ENCODE measurements at places on chromosomes 3 and 15.

GRCh38 chr3:27253831-27254230 is 115.4 kb downstream of the NEK10 start:
- no peak for DNase-seq

DNA sequence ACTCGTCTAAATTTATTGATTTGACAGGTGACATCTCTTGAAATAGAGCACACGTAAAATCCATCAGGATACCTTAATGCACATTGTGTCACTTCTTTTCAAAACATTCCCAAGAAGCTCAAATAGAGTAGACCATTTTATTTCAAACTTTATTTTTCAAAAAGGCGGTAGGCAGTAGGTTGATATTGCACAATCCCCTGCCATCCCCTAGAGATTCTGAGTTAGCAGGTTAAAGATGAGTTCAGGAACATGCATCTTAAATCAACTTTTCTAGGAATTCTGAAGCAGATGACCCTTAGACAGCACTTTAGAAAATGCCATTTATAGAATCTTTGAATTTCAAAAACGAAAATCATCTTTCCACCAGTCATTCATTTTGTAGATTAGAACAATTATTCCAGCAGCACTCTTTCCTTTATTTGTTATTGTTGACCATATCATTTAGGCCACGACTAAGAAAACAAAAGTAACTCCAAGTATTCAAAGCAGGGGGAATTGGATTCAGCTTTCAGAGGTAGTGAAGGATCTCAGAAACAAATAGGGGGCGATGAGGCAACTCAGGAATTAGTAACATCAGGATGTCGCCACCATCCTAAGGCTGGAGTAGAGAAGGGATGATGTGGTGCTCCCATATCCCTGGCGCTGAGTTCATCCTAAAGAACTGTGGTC is 198.2 kb upstream of the MCTP2 start:
- no peak for DNase-seq

GRCh38 chr3:52095990-52096775 is 39.8 kb upstream of the DUSP7 start:
- no peak for DNase-seq

DNA sequence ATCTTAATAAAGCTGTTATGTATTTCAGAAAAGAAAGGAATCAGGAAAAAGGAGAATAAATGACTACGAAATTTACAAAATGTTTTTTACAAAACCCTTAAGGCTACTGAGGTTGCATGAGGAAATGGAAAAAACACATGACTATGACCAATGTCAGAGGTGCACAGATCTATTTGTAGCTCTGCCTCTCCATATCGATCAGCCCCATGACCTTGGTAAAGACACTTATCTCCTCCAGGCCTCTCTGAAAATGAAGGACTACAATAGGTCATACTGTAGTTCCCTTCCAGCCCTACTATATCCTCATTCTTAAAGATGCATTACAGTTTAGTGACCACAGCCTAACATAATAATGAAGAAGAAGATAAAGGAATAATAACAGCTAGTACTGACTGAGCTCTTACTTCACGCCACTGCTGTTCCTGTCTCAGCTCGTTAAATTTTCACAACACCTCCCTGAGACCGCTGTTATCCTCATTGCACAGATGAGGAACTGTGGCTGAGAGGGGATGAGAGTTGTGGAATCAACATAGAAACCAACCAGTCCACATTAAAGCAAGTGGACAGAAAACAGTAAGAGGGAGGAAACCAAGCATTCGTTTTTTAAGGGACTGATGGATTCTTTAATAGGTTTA is 163.2 kb downstream of the MAGI1 start:
- no peak for DNase-seq

DNA sequence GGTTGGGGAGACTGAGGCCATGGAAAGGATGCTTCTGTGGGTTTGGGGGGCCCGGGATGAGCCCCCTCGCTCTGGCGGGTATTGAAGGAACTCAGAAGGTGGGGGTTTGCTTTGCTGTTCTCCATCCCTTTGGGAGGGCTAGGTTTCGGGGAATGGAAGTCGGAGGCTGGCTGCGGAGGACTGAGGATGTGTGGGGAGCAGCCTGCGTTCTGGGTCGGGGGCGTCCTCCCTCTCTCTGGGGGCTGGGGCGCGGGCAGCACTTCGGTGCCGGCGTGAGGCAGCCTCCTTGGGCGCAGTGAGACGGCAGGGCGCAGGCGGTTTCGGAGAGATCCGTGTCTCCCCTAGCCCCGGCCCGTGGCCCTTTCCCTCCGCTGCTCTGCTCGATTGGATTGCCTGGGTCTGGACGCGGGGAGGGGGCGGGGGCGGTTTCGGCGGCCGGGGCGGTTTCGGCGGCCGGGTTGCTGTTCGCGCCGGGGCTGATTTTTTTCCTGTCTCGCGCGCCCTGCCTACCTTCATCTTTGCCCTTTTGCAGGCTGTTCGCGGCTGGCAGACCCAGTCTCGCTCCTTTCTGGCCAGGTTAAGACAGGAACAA is 1.4 kb downstream of the PTPRG start:
- DNase-seq: no peak

DNA sequence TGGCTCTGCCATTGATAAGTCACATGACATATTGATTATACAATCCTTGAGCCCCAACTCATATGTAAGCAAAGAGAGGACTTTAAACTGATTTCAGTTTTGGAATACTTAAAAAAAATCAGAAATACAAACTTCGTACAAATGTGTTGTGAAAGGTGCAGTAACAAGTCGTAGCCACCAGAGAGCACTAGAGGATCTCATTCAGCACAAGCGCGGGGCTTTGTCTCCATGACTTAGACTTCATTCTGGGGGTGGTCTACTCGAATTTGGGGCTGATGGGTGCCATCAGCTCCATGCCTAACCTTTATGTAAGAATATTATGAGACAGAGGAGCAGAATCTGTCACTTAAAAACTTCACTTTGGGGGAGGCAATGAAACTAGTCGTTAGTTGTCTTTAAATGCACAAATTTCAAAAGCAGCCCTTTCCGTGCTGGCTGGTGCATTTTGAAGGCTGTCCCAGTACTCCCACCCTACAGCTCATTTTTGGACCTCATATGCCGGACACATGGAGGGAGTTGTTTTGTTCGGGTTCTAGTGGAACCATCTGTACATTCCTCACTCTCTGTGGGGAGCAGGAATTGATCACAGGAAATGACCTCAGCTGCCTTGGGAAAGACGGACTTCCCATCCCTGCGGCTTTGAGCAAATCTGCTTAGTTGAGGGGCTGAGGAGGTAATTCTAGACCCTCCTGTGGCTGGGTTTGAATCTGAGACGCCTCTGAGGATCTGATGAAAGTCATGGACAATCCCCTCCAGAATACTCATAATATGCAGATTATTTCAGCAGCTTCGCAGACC is 27.5 kb upstream of the MASP1 start:
- DNase-seq: peak; percentile 30

- no peak for DNase-seq
Measured at GRCh38 chr3:184338511-184338945, 1.1 kb downstream of the FAM131A start.

GRCh38 chr3:73052857-73053256 is 8.6 kb upstream of the EBLN2 start:
- no peak for DNase-seq
